ENCODE measurements at places on chromosomes 16 and 17.

DNA sequence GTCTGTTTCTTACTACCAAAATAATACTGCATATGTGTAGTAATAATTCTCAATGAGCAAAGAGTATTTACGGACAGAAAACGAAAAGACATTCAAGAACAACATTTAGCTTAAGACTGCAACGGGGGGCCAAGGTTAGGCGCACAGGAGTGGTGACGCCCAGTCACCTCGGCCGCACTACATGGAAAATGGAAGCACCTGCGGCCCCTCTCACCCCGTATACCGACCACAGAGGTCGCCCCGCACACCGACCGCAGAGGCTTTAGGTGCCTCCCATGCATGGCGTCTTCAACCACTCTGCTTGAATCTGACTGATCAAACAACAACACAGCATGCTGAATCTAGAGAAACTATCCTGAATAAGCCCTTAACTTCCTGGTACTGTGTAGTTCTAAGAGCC is 26.4 kb downstream of the CCDC57 start:
- no peak for DNase-seq

DNA sequence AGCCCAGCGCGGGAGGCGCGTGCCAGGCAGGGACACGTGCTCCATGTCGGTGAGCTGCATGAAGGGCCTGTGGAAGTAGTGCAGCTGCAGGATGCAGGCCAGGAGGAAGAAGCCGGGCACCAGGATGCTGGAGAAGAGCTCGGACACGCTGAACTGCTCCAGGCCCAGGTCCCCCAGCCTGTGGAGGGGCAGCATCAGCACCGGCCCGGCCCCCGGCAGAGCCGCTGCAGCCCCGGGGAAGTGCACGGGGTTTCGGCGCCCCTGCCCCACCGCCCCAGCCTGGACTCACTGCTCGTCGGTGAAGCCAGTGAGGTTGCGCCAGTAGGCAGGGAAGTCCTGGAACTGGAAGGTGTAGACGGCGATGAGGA is 28.0 kb downstream of the CTU2 start:
- DNase-seq: no peak

GRCh38 chr17:15377616-15378015 is 36.2 kb upstream of the TEKT3 start:
- no peak for DNase-seq

DNA sequence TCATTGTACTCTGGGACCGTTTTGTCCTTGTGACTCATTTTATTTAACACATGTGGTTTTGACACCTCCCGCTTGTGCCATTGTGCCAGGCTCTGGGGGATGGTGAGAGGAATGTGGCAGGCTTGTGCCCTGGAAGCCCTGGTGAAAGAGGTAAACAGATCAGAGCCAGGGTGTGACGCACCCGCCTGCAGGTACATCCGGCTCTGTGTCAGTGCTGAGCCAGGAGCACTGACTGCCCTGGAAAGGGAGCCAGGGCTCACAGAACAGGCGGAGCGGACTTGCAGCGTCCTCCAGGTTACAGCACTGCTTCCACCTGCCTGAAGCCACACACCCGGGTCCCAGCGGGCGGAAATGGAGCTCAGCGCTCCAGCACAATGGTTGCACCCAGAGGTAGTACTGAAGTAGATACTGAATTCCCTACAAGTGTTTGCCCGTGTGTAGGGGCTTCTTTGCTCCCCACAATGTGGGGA is 30.6 kb downstream of the CDRT15 start:
- peak; percentile 54 for DNase-seq

GRCh38 chr17:78977997-78978973 is 1.4 kb downstream of the LGALS3BP start:
- DNase-seq: no peak

DNA sequence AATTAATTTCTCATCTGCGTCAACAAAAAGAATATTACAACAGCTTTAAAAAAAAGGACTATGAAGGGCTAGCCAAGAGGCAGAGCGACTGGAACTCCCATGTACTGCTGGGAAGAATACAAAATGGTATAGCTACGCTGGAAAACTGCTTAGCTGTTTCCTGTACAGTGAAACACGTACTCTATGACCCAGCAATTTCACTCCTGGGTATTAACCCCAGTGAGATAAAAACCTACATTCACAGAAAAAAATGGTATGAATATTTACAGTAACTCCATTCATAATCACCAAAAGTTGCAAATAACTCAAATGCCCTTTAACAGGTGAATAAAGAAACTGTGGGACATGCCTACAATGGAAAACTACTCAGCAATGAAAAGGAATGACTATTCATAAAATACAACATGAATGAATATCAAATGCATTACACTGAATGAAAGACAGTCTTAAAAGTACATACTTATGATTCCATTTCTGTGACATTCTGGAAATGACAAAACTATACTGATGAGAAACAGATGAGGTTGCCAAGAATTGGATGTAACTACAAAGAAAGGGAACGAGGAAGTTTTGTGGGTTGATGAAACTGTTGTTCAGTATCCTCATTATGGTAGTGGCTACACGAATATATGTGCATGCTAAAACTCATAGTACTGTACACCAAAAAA is 27.6 kb downstream of the CMTM4 start:
- no peak for DNase-seq

- no peak for DNase-seq
Measured at GRCh38 chr16:52398491-52398960, 148.4 kb downstream of the TOX3 start.

GRCh38 chr16:49121636-49122035 is 160.0 kb downstream of the CBLN1 start:
- DNase-seq: no peak

GRCh38 chr16:80417706-80418271 is 123.0 kb upstream of the DYNLRB2 start:
- DNase-seq: no peak

- DNase-seq: no peak
Measured at GRCh38 chr16:82389956-82390650, 220.1 kb upstream of the MPHOSPH6 start.

- no peak for DNase-seq
Measured at GRCh38 chr17:74567397-74567796, at the start of gene CD300H. Gene CD300H, minus strand, starts transcription at chr17:74567509.

DNA sequence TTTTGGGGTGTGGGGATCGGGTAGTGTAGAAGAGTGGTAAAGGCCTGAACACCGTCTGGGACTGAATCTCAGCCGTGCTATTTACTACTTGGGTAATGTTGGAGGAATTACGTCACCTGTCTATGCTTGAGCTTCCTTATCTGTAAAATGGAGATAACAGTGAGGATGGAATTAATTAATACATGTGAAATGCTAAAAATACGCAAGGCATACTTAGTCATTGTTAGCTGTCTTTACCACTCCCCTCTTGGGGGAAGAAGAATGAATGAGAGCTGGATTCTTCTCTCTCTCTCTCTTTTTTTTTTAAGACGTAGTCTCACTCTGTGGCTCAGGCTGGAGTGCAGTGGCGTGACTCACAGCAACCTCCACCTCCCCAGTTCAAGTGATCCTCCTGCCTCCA is 41.1 kb upstream of the TANGO6 start:
- DNase-seq: no peak

DNA sequence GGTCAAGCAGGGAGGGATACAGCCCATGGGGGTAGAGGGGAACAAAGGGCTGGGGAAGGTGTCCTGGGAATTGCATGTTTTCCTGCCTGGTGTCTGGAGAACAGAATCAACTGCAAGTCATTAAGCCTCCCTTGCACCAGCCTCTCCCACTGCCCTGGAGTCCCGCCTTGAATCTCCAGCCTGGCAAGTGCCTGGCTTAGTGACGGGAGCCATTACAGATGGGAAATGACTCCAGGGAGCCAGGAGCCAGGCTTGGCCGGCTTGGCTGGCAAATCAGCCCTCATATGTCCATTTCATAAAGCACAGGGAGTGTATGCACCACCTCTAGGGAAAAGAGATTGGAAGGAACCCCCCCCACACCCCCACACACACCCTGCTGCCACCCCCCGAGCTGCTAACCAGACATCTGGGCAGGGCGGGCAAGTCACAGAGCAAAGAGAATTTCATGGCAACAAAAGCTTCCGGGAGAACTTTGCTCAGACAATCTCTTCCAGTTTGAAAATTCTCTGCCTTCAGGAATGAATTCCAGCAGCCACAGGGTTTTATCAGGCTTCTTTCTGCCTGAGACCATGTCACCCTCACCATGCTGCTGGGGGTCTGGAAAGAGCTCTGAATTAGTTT is 127.7 kb downstream of the NTN1 start:
- DNase-seq: no peak

GRCh38 chr16:67163164-67163998 is 1.2 kb upstream of the HSF4 start:
- no peak for DNase-seq

- DNase-seq: no peak
Measured at GRCh38 chr17:35315283-35315682, 58.1 kb downstream of the SLFN11 start.

DNA sequence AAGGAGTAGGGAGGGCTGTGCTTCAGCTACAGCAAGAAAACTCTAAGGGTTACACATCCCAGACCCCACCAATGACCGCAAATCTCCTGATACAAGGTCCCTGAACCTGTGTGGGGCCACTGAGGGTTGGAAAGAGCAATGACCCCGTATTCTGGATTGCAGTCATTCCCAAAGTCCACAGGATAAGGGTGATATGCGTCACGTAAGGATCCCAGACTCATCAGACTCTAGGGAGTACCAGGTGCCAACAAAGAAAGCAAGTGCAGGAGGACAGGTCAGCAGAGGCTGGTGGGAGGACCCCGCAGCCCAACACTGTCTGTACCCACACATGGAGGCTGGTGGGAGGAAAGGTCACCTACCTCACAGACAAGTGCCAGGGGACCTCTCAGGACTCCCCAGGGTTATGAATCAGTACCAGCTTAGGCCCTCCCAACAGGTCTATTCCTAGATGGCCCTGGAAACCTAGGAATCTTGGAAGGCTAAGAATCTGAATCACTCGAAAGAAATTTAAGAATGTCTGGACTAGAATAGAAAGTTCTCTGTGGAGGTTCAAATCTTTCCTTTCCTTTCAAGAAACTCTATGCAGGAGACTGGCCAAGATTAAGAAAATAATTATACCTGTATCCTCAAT is 16.2 kb downstream of the PITPNA start:
- no peak for DNase-seq

GRCh38 chr16:81712681-81713080 is 66.4 kb upstream of the PLCG2 start:
- no peak for DNase-seq

DNA sequence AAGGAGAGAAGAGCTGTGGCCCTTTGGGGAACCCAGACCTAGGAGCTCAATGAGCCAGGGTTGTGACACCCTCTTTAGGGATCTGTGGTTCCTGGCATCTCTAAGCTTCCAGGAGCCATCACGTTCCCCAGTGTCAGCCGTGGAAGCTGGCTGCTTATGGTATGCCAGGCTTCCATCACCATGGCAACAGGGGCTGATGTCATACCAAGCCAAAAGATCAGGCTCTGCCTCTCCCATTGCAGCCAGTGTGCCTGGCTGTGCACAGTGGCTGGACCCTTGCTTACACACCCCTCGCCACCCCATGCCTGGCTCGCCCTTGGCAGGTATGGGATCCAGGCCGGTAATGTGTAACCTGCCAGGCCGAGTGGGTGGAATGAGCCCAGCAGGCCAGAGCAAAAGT is 91.1 kb downstream of the SSH2 start:
- no peak for DNase-seq

DNA sequence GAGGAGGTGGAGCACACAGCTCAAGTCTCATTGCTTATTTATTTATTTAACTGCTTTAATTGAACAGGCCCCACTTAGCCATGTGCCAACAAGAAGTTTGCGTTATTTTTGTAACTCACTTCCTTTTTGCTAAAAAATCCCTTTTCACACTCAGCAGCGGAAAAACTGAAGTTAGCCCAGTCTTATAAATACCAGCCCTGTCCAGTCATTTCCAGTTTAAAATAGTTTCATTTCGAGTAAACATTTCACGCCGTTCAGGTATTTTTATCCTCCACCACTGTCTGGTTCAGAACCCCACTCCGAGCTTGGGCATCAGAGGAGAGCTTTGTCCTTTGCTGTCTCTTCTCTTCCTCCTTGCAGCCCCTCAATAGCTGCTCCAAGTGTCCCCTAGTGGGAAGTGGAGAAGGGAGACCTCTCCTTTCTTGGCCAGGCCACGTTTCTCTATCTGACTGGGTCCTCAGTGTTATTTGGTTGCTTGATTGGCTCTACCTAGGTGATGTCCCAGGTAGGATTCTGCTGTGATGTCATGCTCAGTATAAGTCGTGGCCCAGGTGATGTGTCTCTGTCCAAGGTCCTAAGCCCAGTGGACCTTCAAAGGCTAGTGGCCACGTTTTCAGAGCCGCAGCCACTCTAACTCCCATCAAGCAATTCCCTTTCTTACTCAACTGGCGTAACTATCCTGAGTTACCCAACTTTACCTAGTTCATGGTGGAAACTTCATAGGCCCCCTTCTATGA is 53.0 kb upstream of the GAS7 start:
- no peak for DNase-seq

- DNase-seq: no peak
Measured at GRCh38 chr16:88459366-88460073, 6.4 kb downstream of the ZFPM1 start.

DNA sequence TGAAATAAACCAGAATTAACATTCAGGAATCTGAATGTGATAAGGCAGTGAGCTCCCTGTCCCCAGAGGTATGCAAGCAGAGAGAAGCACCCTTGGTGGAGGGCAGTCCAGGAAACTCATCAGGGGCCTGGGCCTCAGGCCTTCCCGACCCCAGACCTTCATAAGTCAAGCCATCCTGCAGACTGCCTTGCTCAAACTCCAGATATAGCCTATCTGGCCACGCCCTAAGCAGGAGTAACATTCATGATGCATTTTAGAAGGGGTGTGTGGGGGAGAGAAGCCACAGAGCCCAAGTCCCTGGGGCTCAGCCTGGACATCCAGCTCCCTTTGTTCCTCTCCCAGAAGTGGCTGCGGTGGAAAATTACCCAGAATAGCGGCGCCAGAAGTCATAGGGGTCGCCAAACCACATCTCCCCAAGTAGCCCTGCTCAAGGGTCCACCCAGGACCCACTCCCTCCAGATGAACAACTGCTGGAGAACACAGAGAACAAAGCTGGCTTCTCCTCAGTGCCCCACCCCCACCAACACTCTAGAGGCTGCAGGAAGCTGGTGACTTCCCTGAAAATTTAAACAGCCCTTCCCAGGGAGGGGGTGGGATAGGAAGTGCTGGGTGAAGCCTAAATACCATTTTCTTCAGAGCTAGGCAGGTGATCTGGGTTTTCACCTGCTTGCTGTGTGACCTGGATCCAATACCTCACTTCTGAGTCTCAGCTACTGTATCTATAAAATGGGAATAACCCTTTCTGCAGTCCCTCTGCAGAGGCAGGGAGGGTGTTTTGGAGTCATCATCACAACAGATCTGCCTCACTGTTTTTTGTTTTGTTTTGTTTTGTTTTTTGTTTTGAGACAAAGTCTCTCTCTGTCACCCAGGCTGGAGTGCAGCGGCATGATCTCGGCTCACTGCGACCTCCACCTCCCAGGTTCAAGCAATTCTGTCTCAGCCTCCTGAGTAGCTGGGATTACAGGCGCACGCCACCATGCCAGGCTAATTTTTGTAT is 1.5 kb upstream of the SREBF1 start:
- no peak for DNase-seq

DNA sequence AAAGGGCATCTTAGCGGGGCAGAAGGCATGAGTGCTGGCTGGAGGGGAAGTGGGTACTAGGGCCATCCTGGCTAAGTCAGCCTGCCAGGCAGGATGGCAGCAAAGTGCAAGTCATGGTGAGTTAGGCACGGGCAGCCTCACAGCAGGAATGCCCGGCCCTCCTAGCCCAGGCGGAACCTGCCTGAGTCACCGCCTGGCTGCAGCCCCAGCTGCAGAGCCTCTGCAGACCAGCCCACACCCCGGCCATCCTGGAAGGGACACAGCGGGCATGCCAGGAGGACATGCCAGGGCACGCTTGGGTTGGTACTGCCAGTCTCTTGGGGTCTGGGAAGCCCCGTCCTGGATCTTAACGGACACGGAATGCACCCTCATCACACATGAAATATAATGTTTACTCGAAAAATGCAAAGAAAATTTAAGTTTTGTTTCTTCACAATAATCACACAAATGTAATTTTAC is 5.0 kb upstream of the ALDH3A1 start:
- no peak for DNase-seq
